ENCODE measurements at places on chromosomes 6 and 20. TPM values are rescaled to one million over a fixed set of nuclear protein-coding genes. Genes with fewer than 3 reads are reported as not detected.

The FRS3 gene
- total RNA-seq, result 2.5 TPM

The RAD21L1 gene
- not detected for total RNA-seq

The BMP6 gene
- total RNA-seq, result 20.4 TPM

The SCGN gene
- total RNA-seq, result not detected

The DNAH8 gene
- not detected for total RNA-seq

The C20orf141 gene
- 0.36 TPM for total RNA-seq

The REM1 gene
- total RNA-seq, result 0.20 TPM

The SLC17A9 gene
- 0.02 TPM for total RNA-seq

The PRL gene
- not detected for total RNA-seq

The LCA5 gene
- 0.26 TPM for total RNA-seq

The GDAP1L1 gene
- not detected for total RNA-seq

The ZNF391 gene
- total RNA-seq, result 0.36 TPM

The PI16 gene
- not detected for total RNA-seq

The GMDS gene
- total RNA-seq, result 9.8 TPM

The TENT5A gene
- 0.99 TPM for total RNA-seq

The TUBB2A gene
- total RNA-seq, result 85.0 TPM

The MYO6 gene
- 6.8 TPM for total RNA-seq

The TRPC4AP gene
- total RNA-seq, result 56.1 TPM

The ATP9A gene
- 10.1 TPM for total RNA-seq

The AURKA gene
- total RNA-seq, result 102 TPM

The FAM209B gene
- 0.56 TPM for total RNA-seq

The TAP2 gene
- total RNA-seq, result 18.7 TPM

The GSTA2 gene
- not detected for total RNA-seq

The ZSWIM3 gene
- 1.6 TPM for total RNA-seq

The PPP1R16B gene
- total RNA-seq, result 0.27 TPM

The TDP2 gene
- 45.1 TPM for total RNA-seq

The FRK gene
- total RNA-seq, result 1.5 TPM

The EPB41L1 gene
- 71.1 TPM for total RNA-seq

The TFAP2C gene
- total RNA-seq, result 16.1 TPM

The OCSTAMP gene
- total RNA-seq, result not detected

The MEP1A gene
- total RNA-seq, result not detected

The GSTA3 gene
- total RNA-seq, result not detected

The STX7 gene
- 24.0 TPM for total RNA-seq

The ZC2HC1B gene
- total RNA-seq, result not detected

The STMND1 gene
- total RNA-seq, result not detected

The SPATA25 gene
- 0.23 TPM for total RNA-seq

The HLA-DQB2 gene
- not detected for total RNA-seq

The HCK gene
- total RNA-seq, result 0.08 TPM

The MRAP2 gene
- total RNA-seq, result 1.4 TPM

The DPM1 gene
- 75.7 TPM for total RNA-seq

The PXDC1 gene
- total RNA-seq, result 21.4 TPM

The FNDC1 gene
- 0.05 TPM for total RNA-seq
